ENCODE measurements at places on chromosomes 12 and 14.
A peak's percentile ranks its signal among the peaks of the same experiment; 100 is the strongest.

DNA sequence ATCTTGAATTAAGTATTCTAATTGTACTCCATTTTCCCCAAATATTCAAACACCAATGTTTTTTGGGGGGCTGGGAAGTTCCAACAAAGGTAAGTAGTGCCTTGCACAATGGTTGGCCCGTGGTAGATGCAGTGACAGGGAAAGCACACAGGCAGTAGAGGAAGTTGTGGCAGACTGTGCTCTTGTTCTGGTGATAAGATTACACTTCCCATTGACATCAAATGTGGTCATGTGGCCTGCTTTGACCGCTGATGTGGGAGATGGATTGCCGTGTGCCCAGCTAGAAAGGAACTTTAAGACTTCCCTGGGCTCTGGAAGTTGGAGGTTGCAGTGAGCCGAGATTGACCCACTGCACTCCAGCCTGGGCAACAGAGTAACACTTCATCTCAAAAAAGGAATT is 223.8 kb downstream of the VRK1 start:
- DNase-seq, result no peak

- no peak for DNase-seq
These were observed 723 bp downstream of the ATF7 start for GRCh38 chr12:53625373-53625945.

DNA sequence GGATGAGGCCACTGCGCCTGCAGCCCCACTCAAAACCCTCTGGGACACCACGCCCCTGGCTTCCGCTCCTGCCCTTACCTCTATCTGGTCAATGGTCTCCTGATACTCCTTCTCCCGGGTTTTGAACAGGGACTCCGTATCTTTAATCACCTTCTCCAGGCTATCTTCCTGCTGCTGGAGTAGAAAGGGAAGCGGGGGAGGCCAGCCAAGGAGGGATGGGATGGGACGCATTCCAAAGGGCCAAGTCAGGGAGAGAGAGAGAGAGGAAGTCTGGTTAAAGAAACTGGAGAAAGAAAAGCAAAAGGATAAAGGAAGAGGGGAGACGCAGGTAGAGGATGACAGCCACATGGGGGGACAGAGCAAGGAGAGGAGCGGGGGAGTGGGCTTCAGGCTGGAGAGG is 7.9 kb downstream of the IFFO1 start:
- no peak for DNase-seq

DNA sequence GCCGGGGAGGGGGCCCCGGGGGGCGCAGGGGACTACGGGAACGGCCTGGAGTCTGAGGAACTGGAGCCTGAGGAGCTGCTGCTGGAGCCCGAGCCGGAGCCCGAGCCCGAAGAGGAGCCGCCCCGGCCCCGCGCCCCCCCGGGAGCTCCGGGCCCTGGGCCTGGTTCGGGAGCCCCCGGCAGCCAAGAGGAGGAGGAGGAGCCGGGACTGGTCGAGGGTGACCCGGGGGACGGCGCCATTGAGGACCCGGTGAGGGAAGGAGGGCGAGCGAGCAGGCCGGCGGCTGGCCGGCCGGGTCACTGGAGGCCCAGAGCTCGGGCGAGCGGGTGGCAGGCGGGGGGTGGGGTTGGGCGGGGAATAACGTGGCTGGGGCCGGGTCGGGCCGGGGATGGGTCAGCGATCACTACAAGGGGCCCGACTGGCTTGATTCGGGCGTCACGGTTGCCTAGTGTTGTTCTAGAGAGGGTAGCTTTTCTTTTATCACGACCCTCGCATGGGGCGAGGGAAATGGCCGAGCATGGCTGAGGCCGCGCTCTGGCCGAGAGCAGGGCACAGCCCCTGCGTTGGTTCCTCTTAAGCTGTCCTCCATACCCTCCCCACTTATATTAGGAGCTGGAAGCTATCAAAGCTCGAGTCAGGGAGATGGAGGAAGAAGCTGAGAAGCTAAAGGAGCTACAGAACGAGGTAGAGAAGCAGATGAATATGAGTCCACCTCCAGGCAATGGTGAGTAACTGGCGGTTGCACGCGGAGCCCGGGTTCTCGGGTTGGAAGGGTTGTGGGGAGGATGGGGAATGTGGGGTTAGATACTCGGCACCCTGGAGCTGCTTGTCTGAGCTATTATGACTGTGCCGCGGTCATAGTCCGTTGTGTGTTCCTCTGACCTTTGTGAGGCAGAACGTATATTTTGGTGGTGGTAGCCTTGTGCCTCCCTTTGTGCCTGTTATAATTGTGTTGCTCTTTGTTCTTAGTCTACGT is 603 bp downstream of the PABPN1 start:
- DNase-seq, result peak; percentile 43

DNA sequence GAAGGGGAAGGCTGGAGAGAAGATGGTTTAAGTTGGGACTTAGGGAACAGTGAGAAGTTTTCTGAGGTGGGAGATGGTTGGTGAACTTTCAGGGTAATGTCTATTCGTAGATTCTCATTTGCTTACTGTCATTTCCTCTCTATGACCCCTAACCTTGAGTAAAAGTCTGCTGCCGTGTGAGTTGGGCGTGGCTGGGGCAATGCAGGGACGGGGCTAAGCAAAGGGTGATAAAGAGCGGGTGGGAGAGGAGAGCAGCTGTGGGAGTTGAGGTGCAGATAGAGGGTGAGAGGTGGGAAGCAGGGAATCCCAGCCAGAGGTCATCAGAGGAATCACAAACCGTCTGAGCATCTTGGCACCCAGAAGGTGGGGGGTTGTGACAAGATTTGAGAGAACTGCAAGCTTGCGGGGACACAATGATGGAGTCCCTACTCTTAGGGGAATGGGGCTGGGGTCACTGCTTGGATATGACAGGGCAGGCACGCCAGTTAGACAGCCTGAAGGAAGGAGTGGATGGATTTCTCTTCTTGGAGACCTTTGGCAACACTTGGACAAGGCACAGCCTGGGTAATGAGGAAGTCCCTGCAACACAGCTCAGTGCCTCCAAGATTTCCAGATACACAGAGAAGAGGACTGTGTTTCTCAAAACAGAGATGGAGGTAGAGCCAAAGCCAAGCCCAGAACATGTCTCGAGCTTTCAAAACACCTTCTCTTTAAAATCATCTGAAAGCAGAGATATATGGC is 45.9 kb upstream of the CTDSP2 start:
- DNase-seq, result no peak

DNA sequence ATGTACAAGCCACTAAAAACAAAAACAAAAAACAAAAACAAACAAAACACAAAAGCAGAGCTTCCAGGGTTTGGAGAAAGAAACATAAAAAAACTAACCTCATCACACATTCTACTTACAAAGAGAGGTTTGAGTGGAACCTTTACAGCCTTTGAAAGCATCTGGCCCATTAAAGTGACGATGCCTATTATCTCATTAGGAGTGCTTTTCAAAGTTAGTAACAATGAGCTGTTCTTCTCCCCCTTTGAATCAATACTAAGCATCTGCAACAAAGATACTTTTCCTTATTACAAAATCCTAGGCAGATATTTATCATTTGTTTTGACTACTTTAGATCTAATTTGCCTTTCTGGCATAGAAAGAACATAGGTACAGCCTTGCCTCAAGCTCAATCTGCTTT is 217.3 kb downstream of the PPM1H start:
- DNase-seq, result no peak

- DNase-seq, result peak; percentile 35
These were observed 247.4 kb downstream of the GALC start for GRCh38 chr14:87745507-87746118.

DNA sequence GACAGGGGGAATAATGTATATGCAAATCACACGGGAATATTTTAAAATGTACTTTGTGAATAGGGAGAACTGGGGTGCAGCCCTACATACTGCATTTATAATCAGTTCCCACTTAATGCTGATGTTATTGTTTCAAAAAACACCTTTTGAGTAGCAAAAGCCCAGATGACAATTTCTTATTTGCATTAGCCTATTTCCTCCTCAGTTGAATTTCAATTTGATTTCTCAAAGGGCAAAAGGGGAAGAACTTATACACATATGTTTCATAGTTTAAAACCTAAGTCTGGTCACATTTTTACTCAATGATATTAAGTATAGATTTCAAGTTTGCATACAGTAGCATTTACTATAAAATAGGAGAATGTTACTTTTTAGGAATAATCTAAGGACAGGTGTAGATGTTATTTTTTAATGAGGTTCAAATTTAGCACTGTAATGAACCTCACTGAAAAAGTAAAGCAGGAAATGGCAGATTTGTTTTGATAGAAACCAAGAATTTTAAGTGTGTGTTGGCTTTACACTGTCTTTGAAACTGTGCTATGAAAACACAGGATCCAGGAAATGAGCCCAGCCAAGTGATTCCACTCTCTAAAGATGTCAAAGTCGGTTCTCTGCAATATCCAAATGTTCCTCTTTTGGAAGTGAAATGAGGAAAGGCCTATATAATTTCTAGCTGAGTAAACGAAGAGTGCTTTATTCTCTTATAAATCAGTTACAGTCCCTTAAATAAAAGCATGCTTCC is 367.4 kb downstream of the BTG1 start:
- no peak for DNase-seq

- DNase-seq, result no peak
These were observed 7.5 kb downstream of the APPL2 start for GRCh38 chr12:105228494-105228893.
